NCI-H524 treated with DMSO at 0.1 percent for 48 hours (cell line): ENCODE measurements at places on chromosomes 3 and 15.

GRCh38 chr3:9750556-9751411 lies 1.0 kb downstream of the OGG1 start:
- DNase-seq, result no peak

- no peak for DNase-seq
Observed at GRCh38 chr15:64925335-64926330, 13.9 kb downstream of the ANKDD1A start.

DNA sequence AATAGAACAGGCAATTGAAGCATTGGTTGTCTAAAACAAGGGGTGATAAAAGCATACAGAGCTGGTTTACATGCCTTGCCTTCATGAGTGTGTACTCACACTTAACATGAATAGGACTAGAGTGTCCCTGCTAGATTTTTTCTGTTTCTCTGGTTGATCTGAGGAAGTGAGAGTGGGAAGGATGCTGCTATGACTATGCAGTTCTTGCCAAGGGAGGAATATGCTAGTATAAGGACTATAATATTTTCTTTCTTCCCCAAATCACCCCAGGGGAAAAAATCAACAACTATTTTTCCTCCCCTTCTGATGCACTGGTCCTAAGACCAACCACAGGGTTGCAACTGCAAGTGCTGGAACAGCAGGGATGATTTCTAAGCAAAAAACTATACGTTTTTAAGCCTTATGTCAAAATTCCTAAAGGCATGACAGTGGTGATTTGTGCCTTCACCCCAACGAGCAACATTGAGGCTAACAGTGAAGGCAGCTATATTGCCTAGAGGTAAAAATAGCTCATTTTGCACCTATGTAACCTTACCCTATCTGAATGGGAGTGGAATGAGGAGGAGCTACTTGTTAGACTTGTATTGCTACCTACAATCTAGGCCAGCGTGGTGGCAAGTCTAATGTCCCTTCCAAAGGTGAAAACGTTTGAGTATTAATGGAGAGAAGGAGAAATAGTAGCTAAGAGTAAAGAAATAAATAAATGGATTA lies 33.5 kb upstream of the USP8 start:
- no peak for DNase-seq

DNA sequence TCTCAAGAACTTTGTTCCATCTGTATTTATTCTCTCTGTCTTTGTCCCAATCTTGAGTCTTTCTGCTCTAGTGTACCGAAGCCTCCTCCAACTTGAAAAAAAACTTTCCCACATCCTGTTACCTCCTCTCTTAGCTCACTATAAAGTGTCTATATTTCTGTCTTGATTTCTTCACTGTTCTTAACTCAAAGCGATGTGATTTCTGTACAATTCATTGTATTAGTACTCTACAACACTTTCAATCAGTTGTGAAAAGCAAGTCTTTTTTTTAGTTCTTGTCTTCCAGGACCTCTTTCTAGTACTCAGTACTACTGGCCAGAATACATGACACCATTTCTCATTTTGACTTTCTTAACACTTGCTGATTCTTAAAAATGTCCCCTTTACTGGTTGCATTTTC lies 353.5 kb upstream of the SATB1 start:
- DNase-seq, result no peak

GRCh38 chr3:121989943-121990342 lies 32.1 kb downstream of the ILDR1 start:
- DNase-seq, result no peak

DNA sequence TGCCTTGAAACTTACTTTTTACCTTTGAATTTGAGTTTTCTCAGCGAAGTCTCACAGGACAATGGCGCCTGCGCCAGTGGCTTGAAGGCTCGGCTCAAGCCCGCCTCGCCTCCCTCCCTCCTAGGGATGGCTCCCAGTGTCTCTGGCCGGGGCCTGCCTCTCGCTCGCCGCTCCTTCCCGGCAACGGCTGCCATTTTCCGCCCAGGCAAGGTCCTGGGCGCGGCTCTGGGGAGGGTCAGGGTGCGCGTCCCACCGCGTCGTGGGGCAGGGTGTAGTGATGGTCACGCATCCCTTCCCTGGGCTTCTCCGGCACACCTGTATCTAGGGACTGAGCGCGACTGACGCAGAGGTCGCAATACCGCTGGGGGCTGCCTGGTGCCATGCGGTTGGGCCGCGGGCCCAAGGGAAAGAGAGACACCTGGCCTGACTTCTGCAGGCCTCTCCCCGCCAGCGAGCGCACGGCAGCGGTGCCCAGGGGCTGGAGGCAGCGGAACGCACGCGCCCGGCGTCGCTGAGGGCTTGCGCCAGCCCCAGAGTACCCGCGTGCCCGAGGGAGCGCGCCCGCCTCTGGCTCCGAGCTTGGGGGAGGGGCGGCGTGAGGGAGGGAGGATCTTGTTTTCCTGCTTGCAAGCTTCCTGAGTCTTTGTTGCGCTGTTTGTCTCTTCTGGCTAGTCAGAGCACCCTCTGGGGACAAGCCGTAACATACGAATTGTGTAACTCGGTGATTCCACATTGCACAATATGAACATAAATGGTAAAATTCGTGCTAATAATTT lies 20.7 kb upstream of the FEM1B start:
- peak; percentile 24 for DNase-seq

GRCh38 chr15:100383302-100384107 lies 41.7 kb upstream of the ADAMTS17 start:
- peak; percentile 23 for DNase-seq

GRCh38 chr15:64502551-64502950 lies 42.2 kb downstream of the ZNF609 start:
- no peak for DNase-seq

- DNase-seq, result no peak
Observed at GRCh38 chr3:106006571-106006970, 137.8 kb upstream of the CBLB start.

GRCh38 chr3:88231207-88231606 lies 81.4 kb downstream of the C3orf38 start:
- no peak for DNase-seq

DNA sequence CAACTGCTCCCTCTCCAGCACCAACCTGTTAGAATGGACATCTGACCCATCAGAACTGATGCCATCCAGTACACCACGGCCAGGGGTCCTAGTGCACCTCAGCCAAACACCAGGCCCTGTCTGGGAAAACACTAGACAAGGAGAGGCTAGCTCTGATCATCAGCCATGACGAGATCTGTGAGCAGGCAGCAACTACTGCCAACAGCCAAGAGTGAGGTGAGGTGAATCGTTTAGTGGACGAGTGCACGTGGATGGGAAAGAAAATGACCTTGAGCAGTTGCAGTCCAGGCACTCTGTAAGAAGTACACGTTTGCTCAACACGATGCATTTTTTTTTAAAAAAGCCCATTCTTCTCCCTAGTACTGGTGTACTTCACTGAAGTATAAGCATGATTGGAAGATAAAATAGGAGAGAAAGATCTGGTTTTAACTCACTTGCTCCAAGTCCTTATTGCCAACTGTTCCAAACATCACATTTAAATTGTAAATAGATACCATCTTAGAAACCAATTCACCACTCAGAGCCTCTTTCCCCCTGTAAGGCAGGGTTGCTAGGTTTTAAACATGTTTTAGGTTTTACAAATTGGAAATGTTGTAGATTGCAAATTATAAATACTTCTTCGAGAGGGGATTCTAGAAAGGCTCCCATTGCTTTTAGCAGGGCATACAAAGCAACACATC lies 5.7 kb downstream of the ST8SIA2 start:
- DNase-seq, result no peak

DNA sequence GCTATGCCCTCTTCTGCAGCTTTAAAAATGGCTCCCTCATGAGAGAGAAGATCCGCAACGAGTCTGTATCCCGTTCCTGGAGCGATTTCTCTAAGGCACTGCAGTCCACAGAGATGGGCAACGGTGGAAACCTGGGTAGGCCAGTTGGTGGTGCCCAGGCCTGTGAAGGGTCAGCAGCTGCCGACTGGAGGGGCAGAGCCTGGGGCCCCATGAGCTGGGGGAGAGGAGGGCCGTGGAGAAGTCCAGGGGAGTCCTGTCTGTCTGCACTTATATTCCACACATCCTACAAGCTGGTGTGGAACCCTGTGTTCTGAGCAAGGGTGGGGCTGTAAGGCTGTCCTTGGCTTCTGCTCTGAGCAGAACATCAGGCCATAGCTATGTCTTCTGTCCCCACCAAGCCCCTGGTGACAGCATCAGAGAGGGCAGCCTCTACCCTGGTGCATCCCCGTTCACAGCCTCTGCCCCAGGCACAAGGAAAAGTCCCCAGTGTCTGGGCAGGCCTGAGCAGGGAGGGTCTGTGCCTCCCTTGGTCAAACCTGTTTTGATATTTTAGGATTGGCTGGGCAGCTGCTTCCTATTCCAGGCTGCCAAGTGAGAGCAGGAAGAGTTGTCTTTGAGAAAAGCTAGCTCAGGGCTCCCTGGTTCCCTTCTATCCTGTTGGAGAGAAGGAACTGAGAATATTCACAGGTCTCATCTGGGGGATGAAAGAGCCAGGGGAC lies 29.7 kb downstream of the XYLB start:
- no peak for DNase-seq

DNA sequence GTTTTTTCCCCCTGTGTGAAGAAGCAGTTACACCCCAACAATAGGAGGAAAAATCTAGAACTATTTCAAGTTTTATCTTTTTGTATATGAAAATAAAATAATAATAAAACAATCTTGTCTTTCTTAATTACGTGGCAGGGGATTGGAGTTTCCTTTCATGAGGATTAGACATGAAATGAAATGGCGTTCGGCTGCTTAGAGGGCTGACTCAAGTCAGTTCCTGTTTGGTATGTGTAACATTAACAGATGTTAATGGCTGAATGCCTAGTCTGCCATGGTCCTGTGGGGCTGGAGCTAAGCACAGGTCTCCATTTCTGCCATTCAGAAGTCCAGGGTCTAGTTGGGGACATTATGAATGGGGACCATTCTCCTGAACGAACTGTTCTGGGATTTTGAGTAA lies 3.1 kb upstream of the EXOG start:
- DNase-seq, result no peak

GRCh38 chr3:94081884-94082283 lies 19.0 kb downstream of the NSUN3 start:
- no peak for DNase-seq

GRCh38 chr3:156547637-156548036 lies 7.3 kb downstream of the SSR3 start:
- no peak for DNase-seq

DNA sequence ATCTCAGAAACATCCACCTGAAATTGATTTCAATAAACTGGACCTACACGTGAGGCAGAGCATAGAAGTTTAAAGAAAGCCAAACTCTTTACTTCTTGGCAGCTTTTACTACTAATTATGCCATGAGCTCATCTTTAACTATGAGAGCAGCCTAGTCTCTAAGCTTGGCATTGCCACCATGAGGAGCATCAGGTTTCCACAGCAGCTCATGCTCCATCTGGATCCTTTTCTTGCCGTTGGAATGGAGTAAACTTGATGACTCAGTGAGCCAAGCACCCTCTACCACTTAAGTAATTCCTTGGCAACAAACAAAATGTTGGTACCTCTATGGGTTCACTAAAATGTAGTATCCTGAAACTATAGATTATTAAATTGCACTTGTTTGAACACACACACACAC lies 583.2 kb downstream of the EPHA3 start:
- DNase-seq, result peak; percentile 78

- peak; percentile 10 for DNase-seq
Observed at GRCh38 chr3:152444029-152444641, 175.4 kb downstream of the MBNL1 start.

DNA sequence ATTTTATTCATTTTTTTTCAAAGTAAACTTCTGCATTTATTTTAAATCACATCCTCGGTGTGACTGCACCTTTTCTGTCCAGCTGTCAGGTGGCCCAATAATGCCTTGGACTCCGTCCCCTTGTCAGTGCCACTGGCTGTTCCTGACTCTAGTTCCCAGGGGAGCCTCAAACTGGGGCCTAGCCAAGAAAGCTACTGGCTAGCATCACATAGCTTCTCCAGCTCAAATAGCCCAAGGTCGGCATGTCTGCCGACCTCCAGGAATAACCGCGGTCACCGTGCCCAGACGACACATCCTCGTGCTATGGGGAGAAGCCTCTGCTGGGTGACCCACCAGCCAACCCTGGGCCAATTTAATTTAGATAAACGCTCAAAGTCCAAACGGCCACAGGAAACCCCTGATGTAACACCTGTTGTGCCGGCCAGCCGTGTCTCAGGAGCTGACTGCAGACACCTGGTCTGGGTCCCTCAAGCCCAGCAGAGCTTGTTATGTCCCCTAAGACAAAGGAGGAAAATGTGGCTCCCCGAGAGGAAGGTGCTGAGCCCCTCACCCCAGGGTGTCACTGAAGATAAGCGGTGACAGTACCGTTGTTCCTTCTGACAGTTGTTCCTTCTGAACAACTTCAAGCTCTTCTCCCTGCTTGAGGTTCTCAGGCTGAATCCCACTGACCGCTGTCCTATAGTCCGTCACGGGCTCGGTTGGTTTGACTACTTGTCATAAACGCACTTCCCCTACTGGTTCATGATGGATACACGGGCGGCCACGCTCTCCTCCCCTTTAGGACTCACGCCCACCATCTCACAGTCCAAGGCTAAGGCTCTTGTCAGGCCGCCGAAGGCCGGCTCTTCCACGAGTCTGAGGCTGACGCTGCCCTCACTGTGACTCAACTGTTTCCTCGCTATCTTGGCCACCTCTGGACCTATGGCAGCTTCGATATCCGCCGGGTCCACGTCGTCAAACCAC lies 126.2 kb downstream of the KLF13 start:
- DNase-seq, result no peak

- no peak for DNase-seq
Observed at GRCh38 chr3:67635806-67636205, 18.6 kb downstream of the SUCLG2 start.

- no peak for DNase-seq
Observed at GRCh38 chr3:37250435-37250834, 76.1 kb upstream of the LRRFIP2 start.

DNA sequence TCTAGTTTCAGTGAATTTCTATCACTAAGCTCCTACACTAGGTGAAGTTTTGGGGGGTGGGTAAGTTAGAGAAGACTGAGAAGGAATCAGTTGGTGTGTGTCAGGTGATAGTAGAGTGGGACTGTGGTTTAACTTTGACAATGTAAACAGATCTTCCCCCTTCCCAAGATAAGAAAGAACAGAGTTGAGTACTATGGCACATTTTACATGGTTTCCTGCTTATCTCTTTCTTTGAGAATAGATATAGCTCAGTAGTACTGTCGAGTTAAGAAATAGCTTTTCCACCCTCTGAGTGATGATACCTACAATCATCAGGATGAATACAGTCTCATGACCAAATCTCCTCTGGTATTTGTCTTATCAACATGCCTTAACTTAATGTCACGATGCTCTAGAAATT lies 42.8 kb downstream of the GAP43 start:
- DNase-seq, result no peak

DNA sequence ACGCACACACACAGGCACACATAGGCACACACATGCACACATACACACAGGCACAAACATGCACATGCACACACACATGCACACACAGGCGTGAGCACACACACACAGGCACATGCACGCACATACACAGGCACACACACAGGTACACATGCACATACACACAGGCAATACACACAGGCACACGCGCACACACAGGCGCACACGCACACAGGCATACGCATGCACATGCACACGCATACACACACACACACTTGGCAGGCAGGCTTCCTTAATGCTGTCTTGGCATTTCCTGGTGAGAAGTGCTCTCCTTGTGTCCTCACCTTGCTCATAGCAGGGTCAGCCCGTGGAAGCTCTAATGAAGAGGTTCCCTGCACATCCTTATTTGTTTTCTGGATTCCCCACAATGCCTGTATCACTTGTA lies 8.4 kb upstream of the SLCO2A1 start:
- DNase-seq, result no peak
